ENCODE measurements at places on chromosomes 7 and 10. TPM values are rescaled to one million over a fixed set of nuclear protein-coding genes. Genes with fewer than 3 reads are reported as not detected.

CTTNBP2 gene
- 2.8 TPM for total RNA-seq

UPK3B gene
- 0.53 TPM for total RNA-seq

FASTK gene
- 65.2 TPM for total RNA-seq

PRSS2 gene
- 0.09 TPM for total RNA-seq

MMRN2 gene
- 23.1 TPM for total RNA-seq

- DNase-seq: no peak
- H3K4me1 ChIP-seq: peaks cover 7% of the 10 kb centered on the region
- no peaks in the 10 kb centered on the region for H3K36me3 ChIP-seq
- H3K4me3 ChIP-seq: no peak overlapping the region
- no peak overlapping the region for H3K27ac ChIP-seq
- peaks cover 4% of the 10 kb centered on the region for H3K27me3 ChIP-seq
These were observed 63.4 kb downstream of the CSGALNACT2 start for GRCh38 chr10:43201545-43202131.

GRCh38 chr7:97858221-97858620 lies 14.0 kb downstream of the ASNS start:
- H3K27ac ChIP-seq: no peak overlapping the region
- H3K4me3 ChIP-seq: no peak overlapping the region
- H3K36me3 ChIP-seq: no peaks in the 10 kb centered on the region
- no peak for DNase-seq
- H3K27me3 ChIP-seq: no peaks in the 10 kb centered on the region
- H3K4me1 ChIP-seq: no peaks in the 10 kb centered on the region

GRCh38 chr10:90417476-90418210 lies 440.2 kb downstream of the HTR7 start:
- H3K27ac ChIP-seq: no peak overlapping the region
- H3K36me3 ChIP-seq: no peaks in the 10 kb centered on the region
- H3K27me3 ChIP-seq: no peaks in the 10 kb centered on the region
- H3K4me3 ChIP-seq: no peak overlapping the region
- no peak for DNase-seq
- no peaks in the 10 kb centered on the region for H3K4me1 ChIP-seq

GRCh38 chr10:45265996-45266395 lies 49.4 kb downstream of the OR13A1 start:
- H3K27me3 ChIP-seq: no peaks in the 10 kb centered on the region
- H3K4me3 ChIP-seq: no peak overlapping the region
- no peaks in the 10 kb centered on the region for H3K36me3 ChIP-seq

GRCh38 chr7:127476618-127477017 lies 84.1 kb upstream of the ZNF800 start:
- no peak overlapping the region for H3K27ac ChIP-seq
- H3K4me1 ChIP-seq: no peaks in the 10 kb centered on the region
- no peak for DNase-seq

DNA sequence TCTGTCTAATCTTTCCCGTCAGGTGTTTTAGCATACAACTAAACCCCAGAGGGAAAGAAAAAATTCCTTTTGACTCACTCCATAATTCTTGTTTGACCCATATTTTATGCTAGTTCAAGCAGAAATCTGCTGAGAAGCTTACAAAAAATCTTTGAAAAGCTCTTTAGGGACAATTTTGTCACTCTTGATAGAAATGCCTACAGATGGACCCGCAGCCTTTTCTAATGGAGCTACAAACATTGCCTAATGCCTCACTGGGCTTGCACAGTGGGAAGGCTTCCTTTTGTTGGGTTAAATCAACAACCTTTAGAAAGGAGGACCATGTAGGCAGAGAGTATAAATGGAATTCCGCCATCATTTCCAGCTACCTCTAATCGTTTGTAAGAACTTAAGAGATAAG lies 344.5 kb downstream of the PCLO start:
- DNase-seq: no peak
- no peak overlapping the region for H3K4me3 ChIP-seq
- H3K27ac ChIP-seq: no peak overlapping the region
- no peaks in the 10 kb centered on the region for H3K36me3 ChIP-seq
- no peaks in the 10 kb centered on the region for H3K27me3 ChIP-seq

DNA sequence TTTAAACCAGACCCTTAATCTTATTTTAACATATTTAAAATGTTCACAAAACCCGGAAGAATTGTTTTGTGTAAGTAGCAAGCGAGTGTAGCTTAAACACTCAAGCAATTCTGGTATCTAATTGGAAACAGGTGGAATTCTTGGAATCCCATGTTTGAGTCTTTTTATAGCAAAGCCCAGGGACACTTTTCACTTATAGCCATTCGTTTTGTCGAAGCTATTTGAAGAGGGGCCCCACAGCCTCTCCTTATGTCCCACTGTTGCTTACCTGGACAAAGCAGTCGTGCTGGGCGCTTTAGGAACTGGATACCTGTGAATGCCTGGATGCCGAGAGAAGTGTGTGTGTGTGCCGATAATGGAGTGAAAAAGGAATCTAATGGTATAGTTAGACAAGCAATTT lies 3.3 kb downstream of the CUX1 start:
- no peak overlapping the region for H3K27ac ChIP-seq
- H3K27me3 ChIP-seq: peaks cover 3% of the 10 kb centered on the region
- peaks cover 10% of the 10 kb centered on the region for H3K4me1 ChIP-seq
- peak; percentile 85 for DNase-seq

DNA sequence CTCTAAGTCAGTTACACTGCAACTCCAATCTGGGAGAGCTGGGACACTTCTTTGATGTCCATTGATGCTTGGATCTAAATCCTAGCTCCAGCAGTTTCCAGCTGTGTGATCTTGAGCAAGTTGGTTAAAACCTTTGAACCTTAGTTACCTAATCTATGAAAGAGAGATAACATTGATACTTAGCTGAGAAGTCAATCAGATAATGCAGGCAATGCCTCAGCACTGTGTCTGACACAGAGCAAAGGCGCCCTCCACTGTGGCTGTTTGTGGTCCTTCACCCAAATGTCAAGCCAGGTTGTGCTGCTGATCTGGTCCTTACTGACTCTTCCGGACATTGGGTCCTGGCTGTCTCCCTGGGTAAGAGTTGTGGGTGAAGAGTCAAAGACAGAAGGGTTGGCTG lies 20.2 kb downstream of the DNTT start:
- DNase-seq: no peak
- no peaks in the 10 kb centered on the region for H3K4me1 ChIP-seq
- no peak overlapping the region for H3K27ac ChIP-seq
- H3K27me3 ChIP-seq: peaks cover 10% of the 10 kb centered on the region

GRCh38 chr10:4546500-4546899 lies 279.5 kb upstream of the AKR1E2 start:
- H3K4me1 ChIP-seq: peaks cover 8% of the 10 kb centered on the region
- no peaks in the 10 kb centered on the region for H3K36me3 ChIP-seq
- H3K27me3 ChIP-seq: no peaks in the 10 kb centered on the region
- no peak overlapping the region for H3K4me3 ChIP-seq
- no peak for DNase-seq

DNA sequence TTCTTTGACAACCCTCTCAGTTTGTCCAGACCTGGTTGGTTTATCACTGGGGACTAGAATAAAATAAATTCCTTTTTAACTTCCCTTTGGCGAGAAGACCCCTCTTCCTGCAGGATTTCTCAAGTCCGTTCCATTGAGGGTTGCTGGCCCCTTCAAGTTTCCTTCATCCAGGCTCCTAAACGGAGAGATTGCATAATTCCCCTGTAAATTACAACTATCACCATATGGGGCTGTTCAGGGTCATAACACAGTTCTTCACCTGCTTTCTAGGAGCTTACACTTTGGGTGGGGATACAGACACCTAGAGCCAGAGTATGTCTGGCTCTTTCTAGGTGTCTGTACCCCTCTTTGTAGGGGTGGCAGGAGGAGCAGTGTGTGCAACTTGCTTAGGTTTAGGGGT lies 3.3 kb upstream of the COPS6 start:
- peaks cover 10% of the 10 kb centered on the region for H3K27me3 ChIP-seq
- peaks cover 4% of the 10 kb centered on the region for H3K36me3 ChIP-seq
- no peak for DNase-seq
- no peak overlapping the region for H3K27ac ChIP-seq

DNA sequence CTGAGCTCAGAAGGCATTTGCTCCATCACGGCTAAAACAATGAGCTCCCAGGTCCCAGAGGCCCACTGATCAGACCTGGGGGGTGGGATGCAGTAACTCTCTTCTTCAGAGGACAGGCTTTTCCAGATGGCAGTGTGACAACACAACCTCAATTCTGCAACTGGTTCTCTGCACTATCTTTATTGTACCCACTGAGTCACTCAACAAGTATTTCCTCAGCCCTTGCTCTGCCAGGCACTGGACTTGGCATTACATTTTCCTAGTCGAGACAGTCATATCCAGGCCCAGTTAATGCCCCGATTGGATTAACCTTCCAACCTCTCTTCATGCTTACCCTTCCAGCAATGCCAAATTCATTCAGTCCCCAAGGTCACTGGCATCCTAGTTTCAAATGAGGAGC lies 72.6 kb downstream of the JAZF1 start:
- no peaks in the 10 kb centered on the region for H3K36me3 ChIP-seq
- no peak overlapping the region for H3K4me3 ChIP-seq
- H3K27me3 ChIP-seq: no peaks in the 10 kb centered on the region
- peaks cover 30% of the 10 kb centered on the region for H3K4me1 ChIP-seq

- H3K27me3 ChIP-seq: no peaks in the 10 kb centered on the region
- H3K4me3 ChIP-seq: no peak overlapping the region
- no peaks in the 10 kb centered on the region for H3K36me3 ChIP-seq
- peak; percentile 50 for DNase-seq
These were observed 105.4 kb downstream of the NRBF2 start for GRCh38 chr10:63238501-63238900.

DNA sequence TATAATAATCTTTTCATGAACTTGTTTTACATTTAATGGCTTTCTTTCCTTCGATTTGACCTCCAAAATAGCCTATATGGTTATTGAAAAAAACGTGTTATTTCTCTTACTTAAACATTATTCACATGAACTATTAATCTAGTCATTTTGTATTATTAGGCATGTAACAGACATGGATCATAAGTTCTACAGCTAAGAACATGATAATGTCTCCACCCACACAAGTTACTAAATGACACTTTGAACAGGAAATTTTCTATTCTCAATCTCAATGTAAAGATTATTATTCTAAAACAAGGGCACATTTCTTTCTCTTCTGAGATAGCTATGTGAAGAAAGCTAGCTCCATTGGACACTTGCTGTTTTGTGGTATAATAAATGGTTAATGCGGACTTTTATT lies 10.0 kb downstream of the LAMB4 start:
- H3K27me3 ChIP-seq: no peaks in the 10 kb centered on the region
- no peak for DNase-seq
- H3K27ac ChIP-seq: no peak overlapping the region
- H3K4me3 ChIP-seq: no peak overlapping the region
- no peaks in the 10 kb centered on the region for H3K4me1 ChIP-seq
- H3K36me3 ChIP-seq: no peaks in the 10 kb centered on the region

DNA sequence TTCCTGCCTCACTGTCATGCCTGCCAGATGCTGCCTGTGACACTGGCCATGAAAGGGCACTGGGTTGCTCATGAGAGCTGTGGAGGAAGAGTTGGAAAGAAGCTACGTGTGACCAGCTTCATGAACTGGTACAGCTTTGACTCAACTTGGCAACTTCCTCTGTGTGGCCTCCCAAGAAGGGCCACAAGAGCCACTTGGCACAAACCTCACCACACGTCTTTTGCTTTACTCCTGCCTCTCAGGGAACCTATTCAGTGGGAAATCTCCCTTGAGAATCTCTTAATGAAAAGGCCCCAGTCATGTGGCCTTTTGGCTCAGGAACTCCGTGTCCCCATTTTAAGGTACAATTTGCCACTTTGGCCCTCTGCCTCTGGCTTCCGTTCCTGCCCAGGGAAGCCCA lies 54.5 kb downstream of the FRMD4A start:
- H3K36me3 ChIP-seq: no peaks in the 10 kb centered on the region
- no peak overlapping the region for H3K4me3 ChIP-seq
- DNase-seq: no peak
- peaks cover 2% of the 10 kb centered on the region for H3K4me1 ChIP-seq

DNA sequence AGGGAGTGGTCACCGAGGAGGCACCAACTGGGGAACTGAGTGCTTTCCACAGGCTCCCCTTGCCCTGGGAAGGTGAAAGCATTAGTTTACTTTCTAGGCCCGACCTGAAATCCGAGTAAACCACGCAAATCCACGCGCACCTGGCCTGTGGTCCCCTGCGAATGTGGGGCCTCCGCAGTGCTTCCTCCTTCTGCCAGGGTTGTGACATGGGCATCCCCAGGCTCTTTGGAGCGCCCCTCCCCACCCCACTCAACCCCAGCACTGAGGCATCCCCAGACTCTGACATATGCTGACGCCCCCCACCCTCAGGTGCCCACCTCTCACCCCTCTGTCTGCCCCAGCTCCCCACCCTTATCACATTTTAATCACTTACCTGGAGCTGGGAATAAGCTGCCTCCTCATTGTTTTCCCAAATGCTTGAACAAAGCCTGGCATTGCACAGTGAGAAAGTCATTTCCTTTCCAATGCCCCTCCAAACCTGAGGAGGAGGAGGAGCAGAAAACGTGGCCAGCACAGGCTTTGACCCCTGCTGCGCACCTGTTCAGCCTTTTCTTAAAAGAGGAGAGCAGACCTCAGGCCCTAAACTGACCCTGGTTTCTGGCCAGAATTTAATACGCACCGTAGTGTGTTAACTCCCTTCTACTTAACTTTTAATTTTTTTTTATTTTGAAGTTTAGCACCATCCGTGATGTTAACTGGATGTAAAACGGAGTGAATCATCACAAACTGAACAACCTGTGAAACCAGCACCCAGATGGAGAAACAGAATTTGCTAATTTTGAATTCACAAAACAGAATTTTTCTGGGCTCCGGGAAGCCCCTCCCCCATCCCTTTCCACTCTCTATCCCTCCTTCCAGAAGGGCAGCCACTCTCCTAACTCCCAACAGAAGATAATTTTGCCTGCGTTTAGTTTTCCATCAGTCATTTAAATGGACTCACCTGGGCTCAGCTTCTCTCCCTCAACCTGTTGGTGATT lies 129.4 kb downstream of the WDR11 start:
- no peak for DNase-seq
- H3K27ac ChIP-seq: no peak overlapping the region
- H3K27me3 ChIP-seq: peaks cover 67% of the 10 kb centered on the region

GRCh38 chr10:103697787-103698186 lies 157.6 kb downstream of the SH3PXD2A start:
- peaks cover 22% of the 10 kb centered on the region for H3K4me1 ChIP-seq
- H3K4me3 ChIP-seq: no peak overlapping the region
- DNase-seq: no peak

DNA sequence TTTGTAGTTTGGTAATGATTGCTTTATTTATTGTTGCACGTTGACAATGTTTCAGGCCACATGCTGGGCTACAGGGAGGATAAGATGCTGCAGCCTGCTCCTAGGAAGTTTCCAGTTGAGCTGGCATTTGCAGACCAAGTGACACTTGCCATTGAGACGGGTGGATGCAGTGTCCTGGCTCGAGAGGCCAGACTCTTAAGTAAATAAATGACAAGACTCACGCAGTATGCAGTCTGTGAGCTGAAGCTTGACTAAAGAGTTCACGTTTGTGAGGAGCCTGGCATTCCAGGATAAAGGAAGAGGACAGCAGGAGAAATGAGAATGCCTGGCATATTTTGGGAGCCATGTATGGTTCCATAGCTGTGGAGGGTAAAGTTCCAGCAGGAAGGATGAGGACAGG lies 105.8 kb downstream of the BAMBI start:
- H3K27ac ChIP-seq: no peak overlapping the region
- no peaks in the 10 kb centered on the region for H3K27me3 ChIP-seq
- no peak for DNase-seq
- H3K4me1 ChIP-seq: no peaks in the 10 kb centered on the region

Data from muscle of leg (tissue), 16 donors.